ENCODE measurements at places on chromosomes 3 and 15.
A peak's percentile ranks its signal among the peaks of the same experiment; 100 is the strongest.

DNA sequence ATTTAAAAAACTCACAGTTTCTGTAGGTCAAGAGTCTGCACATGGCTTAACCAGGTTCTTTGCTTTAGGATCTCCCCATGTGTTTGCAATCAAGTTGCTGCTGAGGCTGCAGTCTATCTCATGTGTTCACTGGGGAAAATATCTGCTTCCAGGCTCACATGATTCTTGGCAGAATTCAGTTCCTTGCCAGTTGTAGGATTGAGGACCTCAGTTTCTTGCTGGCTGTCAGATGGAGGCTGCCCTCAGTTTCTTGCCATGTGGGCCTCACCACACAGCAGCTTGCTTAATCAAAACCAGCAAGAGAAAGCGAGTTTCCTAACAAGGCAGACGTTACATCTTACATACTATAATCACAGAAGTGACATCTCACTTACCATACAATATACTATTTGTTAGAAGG is 10.0 kb upstream of the TBC1D5 start:
- ATAC-seq, result no peak

DNA sequence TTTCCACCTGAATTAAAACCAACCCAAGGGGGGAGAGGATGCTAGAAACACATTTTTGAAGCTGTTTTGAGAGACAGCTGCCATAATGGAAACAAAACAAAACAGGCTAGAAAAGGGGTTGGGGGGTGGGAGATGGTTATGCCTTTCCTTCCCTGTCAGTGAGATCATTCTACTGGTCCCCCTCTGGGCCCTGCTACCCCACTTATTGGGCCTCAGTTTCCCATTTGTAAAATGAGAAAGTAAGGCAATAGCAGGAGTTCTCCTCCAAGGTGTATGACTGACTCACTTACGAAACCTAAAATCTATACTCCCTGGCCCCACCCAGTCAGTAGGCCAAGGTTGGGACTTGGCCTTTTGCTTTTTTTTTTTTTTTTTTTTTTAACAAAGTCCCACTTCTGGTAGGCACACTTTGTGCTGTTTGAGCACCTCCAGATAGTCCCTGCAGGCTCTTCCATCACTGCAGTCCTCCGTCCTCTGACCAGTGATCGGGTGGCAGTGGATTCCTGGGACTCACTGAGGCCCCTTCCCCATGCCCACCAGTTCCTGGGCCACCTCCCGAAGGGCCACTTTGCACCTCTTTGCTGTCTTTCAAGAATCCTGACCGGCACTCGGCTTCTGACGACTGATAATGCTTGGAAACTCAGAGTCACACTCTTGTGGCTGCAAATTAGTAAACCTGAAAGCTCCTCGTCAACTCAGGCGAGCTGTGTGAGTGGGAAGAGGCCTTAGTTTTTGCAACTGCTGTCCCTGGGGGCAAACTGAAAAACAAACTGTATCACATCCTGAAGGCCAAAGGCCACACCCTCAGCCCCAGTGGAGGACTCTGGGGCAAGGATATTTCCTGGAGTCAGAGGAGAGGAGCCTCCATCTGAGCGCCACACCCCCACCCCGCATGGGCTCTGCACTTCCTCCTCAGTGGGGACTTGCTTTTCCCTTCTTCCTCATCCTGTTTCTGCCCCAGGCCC is 6.7 kb upstream of the PSTPIP1 start:
- peak; percentile 91 for ATAC-seq

GRCh38 chr3:55204417-55204816 is 276.6 kb upstream of the LRTM1 start:
- no peak for ATAC-seq

DNA sequence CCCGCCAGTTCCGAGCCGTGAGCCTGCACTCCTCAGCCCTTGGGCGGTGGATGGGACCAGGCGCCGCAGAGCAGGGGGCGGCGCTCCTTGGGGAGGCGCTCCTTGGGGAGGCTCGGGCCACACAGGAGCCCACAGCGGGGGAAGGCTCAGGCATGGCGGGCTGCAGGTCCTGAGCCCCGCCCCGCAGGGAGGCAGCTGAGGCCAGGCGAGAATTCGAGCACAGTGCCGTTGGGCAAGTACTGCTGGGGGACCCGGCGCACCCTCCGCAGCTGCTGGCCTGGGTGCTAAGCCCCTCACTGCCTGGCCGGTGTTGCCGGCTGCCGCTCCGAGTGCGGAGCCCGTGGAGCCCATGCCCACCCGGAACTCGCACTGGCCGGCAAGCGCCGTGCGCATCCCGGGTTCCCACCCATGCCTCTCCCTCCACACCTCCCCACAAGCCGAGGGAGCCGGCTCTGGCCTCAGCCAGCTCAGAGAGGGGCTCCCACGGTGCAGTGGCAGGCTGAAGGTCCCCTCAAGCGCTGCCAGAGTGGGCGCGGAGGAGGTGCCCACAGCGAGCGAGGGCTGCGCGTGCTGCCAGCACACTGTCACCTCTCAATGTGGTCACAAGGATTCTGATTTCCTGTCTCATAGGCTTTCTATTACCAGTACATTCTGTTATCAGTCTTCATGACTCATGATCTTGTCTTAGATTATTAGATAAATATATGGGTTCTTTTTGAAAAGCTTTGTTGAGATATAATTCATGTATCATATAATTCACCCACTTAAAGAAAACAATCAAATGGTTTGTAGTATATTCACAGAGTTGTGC is 44.0 kb upstream of the LRIG1 start:
- ATAC-seq, result no peak

- ATAC-seq, result peak; percentile 36
Measured at GRCh38 chr3:115708540-115708939, 85.2 kb downstream of the GAP43 start.

GRCh38 chr3:196399485-196399945 is 32.7 kb downstream of the UBXN7 start:
- ATAC-seq, result no peak

DNA sequence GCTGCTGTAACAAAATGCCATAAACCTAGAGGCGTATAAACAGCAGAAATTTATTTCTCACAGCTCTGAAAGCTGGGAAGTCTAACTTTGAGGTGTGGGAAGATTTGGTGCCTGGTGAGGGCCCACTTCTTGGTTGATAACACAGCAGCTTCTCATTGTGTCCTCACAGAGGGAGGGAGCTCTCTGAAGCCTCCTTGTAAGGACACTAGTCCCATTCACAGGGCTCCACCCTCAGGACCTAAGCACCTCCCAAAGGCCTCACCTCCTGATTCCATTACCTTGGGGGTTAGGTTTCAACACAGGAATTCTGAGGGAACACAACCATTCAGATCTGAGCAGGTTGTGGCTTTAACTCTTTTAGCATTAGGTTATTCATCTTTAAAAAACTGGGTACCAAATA is 380.3 kb upstream of the ATP10A start:
- ATAC-seq, result no peak

All from stimulated activated memory B cell treated with anti-CD40 and anti-IgM and Interleukin-4, amounts not matched to agents 10 μg/mL and 1 μg/mL and 100 μg/mL, for 72 hours (primary cell).